ENCODE measurements at places on chromosomes 11 and 22.
A peak's percentile ranks its signal among the peaks of the same experiment; 100 is the strongest.

DNA sequence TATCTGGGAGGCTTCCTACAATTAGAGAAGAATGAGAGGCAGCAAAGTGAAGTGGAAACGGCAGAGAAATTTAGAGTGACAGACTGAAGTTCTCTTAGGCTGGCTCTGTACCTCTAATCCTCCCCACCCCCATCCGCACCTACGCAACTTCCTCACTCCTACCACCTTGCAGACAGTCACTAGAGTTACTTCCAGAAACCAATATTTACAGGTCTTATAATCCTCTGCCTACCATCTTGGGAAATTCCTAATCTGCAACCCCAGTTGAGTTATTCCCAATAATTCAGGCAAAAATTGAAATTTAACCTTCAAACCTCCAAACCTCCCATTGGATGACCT is 71.7 kb downstream of the PAK1 start:
- no peak for DNase-seq

- DNase-seq, result no peak
Measured at GRCh38 chr11:532527-532985, 2.8 kb downstream of the HRAS start.

GRCh38 chr11:65663639-65664200 is 1.0 kb upstream of the RELA start:
- no peak for DNase-seq

GRCh38 chr11:12216671-12217374 is 106.4 kb downstream of the MICAL2 start:
- DNase-seq, result no peak

GRCh38 chr11:128772814-128773213 is 78.9 kb downstream of the FLI1 start:
- DNase-seq, result peak; percentile 45

- no peak for DNase-seq
Measured at GRCh38 chr11:36243641-36244040, 45.6 kb downstream of the COMMD9 start.

GRCh38 chr22:22458896-22459588 is 49.5 kb downstream of the ZNF280B start:
- DNase-seq, result no peak

DNA sequence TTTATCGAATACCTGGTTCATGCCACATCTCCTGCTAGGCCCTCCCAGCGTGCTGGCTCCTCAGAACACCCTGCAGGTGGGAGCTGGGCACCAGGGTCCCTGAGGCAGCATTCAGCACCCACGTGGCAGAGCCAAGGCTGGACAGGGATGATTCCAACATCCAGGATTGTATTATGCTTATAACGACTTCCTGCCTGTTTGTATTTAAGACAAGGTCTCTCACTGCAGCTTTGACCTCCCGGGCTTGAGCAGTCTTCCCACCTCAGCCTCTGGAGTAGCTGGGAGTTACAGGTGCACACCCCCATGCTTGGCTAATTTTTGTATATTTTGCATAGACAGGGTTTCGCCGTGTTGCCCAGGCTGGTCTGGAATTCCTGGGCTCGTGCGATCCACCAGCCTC is 64.7 kb upstream of the WNT7B start:
- no peak for DNase-seq

DNA sequence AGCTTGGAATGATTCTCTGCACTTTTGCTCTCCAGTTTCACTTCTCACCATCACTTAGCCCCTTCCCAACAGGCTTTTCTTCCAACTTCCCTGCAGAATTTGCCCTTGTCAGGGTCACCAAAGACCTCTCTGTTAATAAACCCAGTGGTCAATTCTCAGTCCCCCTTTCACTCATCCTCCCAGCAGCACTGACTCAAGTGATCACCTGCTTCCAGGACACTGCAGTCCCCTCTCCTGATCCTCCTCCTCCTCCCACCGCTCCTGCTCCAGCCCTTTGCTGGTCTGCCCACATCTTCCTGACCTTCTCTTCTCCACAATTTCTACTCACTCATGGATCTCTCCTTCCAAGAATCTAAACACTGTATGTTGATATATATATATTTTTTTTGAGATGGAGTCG is 57.9 kb downstream of the SHISAL1 start:
- DNase-seq, result no peak

DNA sequence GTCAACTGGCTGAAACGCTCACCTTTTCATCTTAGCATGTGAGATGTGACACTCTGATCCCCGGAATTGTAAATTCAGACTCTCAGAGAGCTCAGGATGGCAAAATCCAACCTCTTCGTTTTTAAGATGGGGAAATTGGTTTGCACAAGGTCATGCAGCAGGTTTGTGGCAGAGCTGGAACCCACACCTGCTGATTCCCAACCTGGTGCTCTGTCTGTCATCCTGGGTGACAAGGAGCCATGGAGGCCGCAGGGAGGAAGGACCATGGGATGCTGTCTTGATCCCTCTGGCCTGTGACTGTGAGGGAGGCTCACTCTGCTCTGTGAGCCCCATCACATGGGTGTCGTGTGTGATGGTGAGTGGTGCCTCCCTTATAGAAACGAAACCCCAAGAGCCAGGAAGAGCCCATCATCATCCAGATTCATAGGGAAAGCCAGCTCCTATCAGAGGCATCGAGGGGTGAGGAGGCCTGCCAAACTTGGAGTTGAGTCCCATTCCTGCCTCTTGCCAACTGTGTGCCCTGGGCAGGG is 87.4 kb upstream of the SYT13 start:
- DNase-seq, result no peak

DNA sequence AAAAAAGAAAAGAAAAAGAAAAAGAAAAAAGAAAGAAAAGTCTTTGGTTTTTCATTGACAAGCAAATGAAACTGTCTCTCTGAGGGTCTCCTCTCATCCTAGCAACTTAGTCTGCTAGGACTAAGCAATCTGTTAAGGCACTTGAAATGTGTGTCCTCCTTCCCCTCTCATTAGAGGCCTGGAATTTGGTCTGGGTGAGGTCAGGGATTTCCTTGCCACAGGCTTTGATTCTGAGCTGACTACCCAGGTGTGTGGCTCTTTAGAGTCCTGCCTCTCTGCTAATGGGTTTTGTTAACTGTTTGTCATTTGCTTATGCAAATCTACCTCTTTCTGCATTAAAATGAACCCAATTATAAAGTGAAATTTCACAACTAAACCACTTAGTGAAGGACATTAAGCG is 18.3 kb upstream of the PKNOX2 start:
- no peak for DNase-seq

- DNase-seq, result no peak
Measured at GRCh38 chr11:63503492-63503891, 2.4 kb upstream of the LGALS12 start.

- no peak for DNase-seq
Measured at GRCh38 chr11:72525466-72525865, 91.1 kb upstream of the CLPB start.

DNA sequence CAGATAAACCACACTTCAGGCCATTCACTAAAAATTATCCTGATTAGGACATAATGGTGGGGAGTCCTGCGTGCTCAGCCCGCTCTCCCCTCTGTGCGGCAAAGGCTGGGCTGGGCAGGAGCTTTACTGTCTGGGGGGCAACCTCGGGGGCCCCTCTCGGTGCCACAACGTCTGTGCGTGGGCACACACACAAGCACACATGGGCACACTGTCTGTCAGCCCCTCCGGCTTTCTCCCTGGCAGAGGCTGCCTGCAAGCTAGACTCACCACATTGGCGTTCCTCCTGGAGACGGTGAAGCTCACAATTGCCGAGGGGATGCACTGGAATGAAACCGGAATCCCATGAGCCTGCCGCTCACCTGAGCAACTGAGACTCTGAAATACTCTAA is 5.2 kb downstream of the MLC1 start:
- no peak for DNase-seq

DNA sequence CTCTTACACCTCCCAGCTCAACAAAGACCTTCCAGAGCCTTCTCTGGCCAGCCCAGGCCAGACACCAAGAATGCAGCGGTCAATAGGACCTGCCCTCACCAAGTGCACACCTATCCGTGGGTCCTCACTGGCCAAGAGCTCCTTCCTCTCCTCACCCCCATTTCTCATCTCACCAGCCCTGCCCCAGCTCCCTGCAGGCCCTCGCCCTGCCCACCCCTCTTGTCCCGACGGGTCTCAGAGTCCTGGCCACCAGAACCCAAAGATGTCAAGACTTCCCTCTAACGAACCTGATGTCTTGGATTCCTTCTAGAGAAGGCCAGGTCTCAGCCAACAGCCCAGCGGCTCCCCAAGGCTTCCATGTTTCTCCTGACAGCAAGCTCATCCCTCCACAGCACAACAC is 43.6 kb downstream of the IGF2 start:
- no peak for DNase-seq

DNA sequence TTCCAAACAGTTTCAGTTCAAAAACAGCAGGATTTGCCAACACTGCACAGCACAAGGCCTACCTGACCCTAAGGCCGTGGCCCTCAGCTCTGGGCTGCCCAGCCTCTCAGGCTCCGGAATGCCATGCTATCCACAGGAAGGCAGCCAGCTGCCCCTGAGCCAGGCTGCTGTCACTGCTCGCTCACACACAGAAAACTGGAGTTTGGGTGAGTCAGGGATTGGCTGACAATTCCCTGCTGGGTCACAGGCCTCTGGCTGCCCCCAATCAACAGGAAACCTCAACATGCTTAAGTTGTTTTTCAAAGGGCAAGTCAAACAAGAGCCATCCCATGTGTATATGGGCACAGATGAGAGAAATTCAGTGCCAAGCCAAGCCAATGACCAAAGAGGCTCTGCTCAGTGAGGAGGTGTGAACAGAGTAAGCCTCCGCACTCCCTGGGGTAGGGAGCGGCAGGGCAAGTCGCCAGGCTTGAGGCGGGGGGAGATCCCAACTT is 50.2 kb downstream of the RPL27A start:
- no peak for DNase-seq

DNA sequence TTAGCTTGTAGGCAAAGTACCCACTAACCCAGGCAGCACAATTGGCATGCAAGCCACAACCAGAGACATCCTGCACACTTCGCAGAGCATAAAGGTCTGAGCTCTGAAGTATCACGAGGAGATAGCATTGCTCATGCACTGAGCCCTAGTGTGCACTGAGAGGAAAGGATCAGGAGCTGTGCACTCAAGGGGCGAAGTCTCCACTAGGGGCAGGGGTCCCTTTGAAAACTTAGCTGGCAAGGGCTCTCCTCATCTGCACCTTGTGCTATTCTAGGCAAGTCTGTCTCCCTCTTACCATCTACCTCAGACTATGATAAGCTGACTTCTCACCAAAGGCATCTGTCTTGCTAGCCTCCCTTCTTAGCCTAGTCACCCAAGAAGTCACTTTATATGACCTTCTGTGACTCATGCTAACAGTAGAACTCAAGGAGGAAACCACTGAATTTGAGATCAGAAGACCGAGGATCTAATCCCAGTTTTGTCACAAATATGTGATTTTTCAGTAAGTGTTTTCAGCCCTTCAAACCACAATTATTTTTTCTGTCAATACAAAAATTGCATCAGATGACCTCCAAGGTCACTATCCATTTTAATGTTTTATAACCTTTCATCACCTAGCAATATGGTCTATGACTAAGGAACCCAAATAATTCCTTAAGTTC is 1078.0 kb downstream of the NTM start:
- no peak for DNase-seq

GRCh38 chr11:113167599-113167998 is 146.8 kb upstream of the TTC12 start:
- DNase-seq, result no peak

DNA sequence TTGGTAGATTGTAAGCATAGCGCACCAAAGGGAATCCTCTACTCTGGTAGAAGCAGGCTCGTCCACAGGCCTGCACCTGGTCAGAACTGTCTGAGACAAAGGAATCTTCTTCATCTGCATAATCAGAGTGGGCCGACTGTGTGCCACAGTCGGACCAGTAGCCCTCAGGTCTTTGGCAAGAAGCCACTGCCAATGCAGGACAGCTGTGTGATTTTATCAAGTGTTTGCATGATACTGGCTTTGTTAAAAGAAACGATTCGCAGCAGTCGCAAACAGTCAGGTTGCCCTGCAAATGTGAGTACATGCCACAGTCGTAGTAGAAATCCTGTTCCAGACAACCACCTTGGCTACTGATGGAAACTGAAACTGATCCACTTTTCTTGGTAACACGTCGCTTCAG is 4.9 kb upstream of the CCDC34 start:
- no peak for DNase-seq

DNA sequence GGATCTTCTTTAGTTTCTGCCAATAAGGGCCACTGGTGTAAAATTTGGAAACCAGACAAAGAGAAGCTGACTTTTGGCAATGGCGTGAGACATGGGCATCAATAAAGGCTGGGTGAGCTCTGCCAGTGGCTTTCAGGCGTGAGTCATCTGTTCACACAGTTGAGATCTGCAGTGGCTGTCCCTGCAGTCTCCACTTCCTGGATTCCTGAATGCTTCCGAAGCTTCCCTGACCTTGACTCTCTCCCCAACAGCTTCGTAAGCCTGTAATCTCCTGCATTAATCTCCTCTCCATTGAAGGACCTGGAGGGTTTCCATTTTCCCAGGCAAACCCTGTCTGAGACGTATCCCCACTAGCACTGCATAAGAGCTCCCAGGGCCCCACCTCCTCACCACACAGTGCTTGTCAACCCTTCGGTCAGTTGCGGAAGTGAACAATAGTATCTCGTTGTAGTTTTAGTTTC is 574.7 kb downstream of the TBC1D22A start:
- no peak for DNase-seq

GRCh38 chr11:122205036-122205435 is 89.0 kb upstream of the BLID start:
- DNase-seq, result no peak

DNA sequence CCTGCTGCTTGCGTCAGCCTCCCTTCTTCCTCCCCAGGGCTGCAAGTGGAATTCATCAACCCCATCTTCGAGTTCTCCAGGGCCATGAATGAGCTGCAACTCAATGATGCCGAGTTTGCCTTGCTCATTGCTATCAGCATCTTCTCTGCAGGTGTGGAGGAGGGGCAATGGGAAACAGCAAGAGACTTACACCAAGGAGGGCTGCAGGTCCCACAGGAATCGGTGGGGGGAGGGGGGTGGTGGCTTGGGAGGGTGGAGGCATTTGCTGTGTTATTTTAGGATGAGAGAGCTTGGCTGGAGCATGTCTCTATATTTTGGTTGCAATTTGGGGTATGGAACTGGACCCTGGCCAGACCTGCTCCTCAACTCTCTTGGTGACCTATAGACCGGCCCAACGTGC is 2.1 kb upstream of the MADD start:
- DNase-seq, result no peak

GRCh38 chr11:3170756-3171650 is 5.9 kb upstream of the OSBPL5 start:
- DNase-seq, result no peak

- no peak for DNase-seq
Measured at GRCh38 chr11:72716788-72717435, 35.3 kb downstream of the ARAP1 start.

- no peak for DNase-seq
Measured at GRCh38 chr11:62554387-62555167, 8.0 kb upstream of the AHNAK start.

DNA sequence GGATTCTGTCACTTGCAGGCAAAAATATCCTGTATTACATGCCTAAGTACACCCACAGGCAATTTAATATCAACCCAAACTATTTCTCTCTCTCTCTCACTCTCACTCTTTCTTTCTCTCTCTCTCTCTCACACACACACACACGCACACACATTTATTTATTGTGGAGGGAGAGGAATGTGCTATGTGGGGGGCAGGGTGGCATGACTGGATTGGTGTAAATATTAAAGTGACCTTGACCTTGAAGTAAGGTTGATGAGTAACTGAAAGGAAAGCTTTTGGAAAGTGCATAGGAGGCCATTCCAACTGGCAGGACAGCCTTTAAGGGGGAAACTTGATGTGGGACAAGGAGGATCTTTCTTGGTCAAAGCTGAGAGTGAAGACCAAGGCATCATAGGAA is 589.7 kb upstream of the KIRREL3 start:
- no peak for DNase-seq
